ENCODE measurements at places on chromosomes 4 and X.

DNA sequence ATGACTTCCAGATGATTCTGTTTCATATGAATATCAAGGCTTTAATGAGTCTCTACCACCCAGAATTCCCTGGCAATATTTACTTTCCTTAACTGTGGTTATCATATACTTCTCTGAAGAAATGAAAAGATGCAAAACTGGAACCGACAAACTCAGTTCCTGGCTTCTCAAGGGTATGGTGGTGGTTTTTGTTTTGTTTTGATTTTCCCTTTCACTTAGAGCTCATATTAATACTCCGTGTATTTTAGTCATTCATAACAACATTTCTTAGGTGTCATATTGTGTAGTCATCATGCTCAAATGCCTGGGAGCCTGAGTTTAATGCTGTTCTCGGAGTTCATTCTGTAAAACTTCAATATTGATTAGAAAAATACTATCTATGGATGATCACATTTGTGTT is 665 bp downstream of the TRPC5OS start:
- DNase-seq, result no peak

GRCh38 chr4:124530464-124531077 is 182.0 kb downstream of the ANKRD50 start:
- no peak for DNase-seq

GRCh38 chr4:80809039-80809729 is 221.3 kb upstream of the BMP3 start:
- DNase-seq, result no peak

- no peak for DNase-seq
Measured at GRCh38 chrX:28787206-28787605, 200.0 kb downstream of the IL1RAPL1 start.

DNA sequence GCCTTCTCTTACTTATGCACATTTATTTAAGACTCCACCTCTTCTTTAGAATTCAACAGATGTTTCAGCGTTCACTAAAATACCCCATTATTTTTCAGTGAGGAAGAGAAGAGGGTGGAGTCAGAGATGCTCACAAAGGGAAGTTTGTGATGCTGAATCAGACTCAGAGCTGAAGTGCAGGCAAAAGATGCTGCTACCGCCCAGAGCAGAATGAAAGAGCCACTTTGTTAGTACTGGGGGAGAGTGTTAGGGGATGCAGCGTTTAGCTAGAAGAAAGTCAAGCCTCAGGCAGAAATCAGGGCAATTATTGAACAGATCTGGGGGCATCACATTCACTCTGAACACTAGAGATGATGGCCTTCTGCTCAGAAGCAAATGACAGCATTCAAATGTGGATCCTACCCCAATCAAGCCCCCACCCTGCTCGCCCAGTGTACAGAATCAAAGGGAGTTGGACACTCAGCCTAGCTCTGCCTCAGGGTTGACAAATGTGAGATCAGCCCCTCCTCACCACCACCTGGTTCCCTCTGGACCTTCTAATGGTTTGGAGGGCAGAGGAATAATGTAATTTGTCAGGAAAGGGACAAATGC is 138.3 kb downstream of the UNC5C start:
- DNase-seq, result no peak

DNA sequence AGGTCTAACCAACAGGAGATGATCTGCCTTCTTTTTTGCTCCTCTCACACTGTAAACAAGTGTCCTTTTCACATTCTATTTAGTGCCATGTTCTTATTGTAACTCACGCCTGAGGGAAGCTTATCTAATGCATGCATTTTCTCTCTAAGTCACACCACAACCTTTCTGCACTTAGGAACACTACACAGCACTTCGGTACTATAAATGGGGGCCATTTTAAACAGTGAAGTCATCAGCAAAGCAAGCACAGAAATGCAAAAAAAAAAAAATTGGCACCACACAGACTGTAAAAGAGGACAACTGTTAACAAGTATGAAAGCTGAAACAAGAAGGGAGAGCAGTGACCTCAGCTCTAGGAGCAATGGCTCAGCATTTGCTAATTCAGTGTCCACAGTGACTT is 45.2 kb downstream of the PRSS12 start:
- no peak for DNase-seq

DNA sequence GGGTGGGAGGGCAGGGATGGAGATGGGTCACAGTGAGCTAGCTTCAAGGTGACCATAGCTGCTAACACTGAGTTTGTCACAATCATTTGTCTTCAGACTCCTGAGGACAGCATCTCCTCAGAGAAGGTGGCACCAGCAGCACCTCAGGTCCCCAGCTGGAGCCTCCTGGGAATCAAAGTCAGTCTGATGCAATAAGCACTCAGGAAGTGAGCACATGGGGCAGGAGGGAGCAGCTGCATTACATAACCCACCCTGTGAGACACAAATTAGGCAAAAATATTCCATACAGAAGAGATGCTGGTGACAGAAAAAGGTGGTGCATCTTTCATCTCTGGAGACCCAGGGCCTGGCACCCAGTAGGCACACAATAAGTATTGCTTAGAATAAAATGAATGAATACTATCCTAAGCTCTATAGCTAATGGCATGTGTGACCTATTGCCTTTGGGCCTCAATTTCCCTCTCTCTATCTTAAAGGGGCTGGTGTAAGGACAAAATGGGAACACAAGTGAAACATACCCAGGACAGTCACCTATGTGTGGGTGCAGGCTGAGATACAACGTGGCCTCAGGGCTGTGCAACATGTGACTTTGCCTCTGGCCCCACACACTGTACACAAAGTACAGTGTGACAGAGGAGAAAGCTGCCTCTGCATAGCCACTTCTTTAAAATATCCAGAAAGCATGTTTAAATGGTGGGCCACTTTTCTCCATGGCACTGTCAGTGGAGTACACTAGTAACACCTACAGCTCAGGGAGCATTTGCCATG is 37.1 kb downstream of the SLC39A8 start:
- DNase-seq, result no peak

DNA sequence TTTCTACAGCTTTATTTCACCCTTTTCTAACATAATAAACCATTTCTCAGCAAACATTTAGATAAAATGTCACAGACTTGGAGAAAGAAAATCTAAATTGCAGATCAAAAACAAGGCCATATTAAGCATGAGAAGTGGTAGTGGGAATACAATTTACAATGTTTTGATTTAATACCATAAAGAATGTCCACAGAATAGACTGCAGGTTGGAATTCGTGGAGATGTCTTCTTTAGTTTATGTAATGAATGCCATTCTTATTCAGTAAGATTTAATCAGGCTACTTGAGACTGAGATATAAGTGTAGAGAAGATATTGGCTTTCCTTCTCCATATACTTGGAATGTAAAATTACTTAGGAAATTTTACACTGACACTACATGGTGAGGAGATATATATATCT is 91.9 kb upstream of the ZFP42 start:
- DNase-seq, result no peak

- no peak for DNase-seq
Measured at GRCh38 chr4:37470245-37470644, 215.9 kb downstream of the RELL1 start.

GRCh38 chr4:84914686-84915395 is 51.6 kb downstream of the WDFY3 start:
- DNase-seq, result no peak

GRCh38 chr4:71732706-71733105 is 51.2 kb downstream of the GC start:
- DNase-seq, result no peak

- no peak for DNase-seq
Measured at GRCh38 chr4:75142850-75143249, 209.9 kb downstream of the PARM1 start.

GRCh38 chr4:47561331-47561730 is 76.3 kb downstream of the ATP10D start:
- no peak for DNase-seq

GRCh38 chrX:96094616-96095015 is 590.0 kb upstream of the DIAPH2 start:
- DNase-seq, result no peak

GRCh38 chr4:36249610-36250009 is 5.3 kb upstream of the ARAP2 start:
- DNase-seq, result no peak

- DNase-seq, result no peak
Measured at GRCh38 chr4:31334086-31334910, 614.1 kb downstream of the PCDH7 start.

DNA sequence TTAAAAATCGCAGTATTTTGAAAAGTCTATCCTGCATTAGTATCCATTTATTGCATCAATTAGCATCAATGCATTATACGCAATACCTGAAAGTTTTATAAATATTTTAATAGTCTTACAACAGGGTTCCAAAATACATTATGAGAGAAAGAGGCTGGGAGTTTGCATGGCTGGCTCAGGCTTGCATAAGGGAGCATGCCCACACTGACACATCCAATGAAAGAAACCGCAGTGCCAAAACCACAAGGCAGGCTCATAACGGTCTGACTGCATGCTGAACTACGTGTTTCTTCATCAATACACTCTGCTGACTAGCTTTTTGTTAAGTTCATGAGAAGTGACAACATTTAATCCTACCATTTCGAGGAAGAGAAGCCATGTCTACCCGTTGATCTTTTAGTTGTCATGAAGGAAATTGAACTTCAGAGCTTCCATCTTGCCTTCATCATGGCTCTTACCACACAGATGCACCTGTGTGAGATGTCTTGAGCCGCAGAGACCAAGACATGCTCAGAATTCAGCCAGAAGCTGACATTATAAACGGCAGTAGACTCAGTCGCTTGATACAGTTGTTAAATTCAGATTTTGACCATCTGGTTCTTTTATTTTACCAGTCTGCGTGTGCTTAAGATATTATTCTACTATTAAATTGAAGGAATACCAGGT is 168.8 kb upstream of the FRG1 start:
- DNase-seq, result no peak

- DNase-seq, result no peak
Measured at GRCh38 chrX:69070949-69071650, 94.2 kb downstream of the PJA1 start.

GRCh38 chr4:41556526-41556925 is 18.6 kb downstream of the LIMCH1 start:
- no peak for DNase-seq

DNA sequence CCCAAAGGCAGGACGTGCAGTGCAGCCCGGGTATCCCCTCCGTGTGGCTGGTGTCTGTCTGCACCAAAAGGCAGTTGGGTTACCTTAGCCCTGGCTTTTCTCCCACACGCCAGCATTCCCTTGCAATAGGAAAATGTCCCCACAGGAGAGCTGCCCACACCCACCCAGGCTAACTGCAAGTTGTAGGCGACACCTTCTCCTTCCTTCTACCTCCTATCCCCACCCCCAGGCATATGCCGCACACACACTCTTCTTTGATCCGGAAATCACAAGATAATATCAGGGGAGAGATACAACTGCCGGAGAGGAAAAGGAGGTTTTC is 444 bp upstream of the APBB2 start:
- DNase-seq, result no peak

DNA sequence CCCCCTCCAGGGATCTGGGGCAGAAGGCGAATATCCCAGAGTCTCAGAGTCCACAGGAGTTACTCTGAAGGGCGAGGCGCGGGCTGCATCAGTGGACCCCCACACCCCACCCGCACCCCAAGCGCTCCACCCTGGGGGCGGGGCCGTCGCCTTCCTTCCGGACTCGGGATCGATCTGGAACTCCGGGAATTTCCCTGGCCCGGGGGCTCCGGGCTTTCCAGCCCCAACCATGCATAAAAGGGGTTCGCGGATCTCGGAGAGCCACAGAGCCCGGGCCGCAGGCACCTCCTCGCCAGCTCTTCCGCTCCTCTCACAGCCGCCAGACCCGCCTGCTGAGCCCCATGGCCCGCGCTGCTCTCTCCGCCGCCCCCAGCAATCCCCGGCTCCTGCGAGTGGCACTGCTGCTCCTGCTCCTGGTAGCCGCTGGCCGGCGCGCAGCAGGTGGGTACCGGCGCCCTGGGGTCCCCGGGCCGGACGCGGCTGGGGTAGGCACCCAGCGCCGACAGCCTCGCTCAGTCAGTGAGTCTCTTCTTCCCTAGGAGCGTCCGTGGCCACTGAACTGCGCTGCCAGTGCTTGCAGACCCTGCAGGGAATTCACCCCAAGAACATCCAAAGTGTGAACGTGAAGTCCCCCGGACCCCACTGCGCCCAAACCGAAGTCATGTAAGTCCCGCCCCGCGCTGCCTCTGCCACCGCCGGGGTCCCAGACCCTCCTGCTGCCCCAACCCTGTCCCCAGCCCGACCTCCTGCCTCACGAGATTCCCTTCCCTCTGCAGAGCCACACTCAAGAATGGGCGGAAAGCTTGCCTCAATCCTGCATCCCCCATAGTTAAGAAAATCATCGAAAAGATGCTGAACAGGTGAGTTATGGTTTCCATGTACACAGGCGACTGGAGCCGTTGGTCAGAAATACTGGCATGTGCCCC is at the start of gene CXCL1:
Gene CXCL1, plus strand, starts transcription at position 264 of the 926 bp plus-strand sequence. Its CDS starts 78 bp downstream, at position 342.
- no peak for DNase-seq

GRCh38 chr4:26893491-26893890 is 32.9 kb downstream of the STIM2 start:
- no peak for DNase-seq

GRCh38 chr4:169179609-169180521 is 90.9 kb downstream of the SH3RF1 start:
- DNase-seq, result no peak

GRCh38 chr4:53722110-53722509 is 130.8 kb upstream of the LNX1 start:
- DNase-seq, result no peak

- no peak for DNase-seq
Measured at GRCh38 chr4:15197005-15197404, 194.7 kb downstream of the CPEB2 start.

GRCh38 chrX:15501506-15501905 is 899 bp downstream of the BMX start:
- DNase-seq, result no peak

- no peak for DNase-seq
Measured at GRCh38 chr4:48602763-48603162, 112.7 kb downstream of the ZAR1 start.

DNA sequence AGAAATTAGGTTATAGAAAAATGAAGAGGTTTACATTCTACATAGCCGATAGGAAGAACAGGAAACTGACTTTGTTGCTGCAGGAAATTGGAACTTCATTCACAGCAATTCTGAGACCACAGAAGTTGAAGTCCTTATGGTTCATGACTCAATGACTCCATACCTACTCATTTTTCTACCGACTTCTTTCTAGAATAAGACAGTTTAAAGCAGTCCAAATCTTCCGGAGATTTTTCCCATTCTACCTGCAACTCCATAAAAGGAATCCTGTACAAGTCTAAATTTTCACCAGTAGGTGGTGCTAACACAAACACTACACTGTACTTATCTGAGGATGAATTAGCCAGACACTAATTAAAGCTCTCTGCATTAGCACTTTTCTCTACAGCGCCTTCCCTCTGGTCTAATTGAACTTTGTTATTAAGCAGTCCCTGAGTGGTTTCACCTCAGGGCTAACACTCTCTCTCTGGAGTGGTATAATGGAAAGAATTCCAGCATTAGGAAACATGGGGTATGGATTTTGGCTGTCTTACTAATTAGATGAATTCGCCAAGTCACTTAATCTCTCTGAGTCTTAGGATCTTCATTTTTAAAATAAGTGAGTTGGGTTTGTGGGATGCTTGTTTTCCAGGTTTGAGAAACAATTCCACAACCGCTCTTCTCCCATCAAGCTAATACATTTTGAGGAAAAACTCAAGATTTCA is 167.9 kb downstream of the SMIM20 start:
- no peak for DNase-seq
